A549 treated with CORT108297 at 1 μM for 4 hours (cell line): ENCODE measurements at places on chromosomes 1 and 21. TPM values are rescaled to one million over a fixed set of nuclear protein-coding genes. Genes with fewer than 3 reads are reported as not detected.

The SMIM1 gene
- total RNA-seq: 1.4 to 2.8 TPM (median 1.7 TPM) in 5 replicates

The DNM3 gene
- total RNA-seq: 0.44 to 1.1 TPM (median 0.75 TPM) in 5 replicates

The SLC37A1 gene
- 3.7 to 4.0 TPM (median 4.0 TPM) in 5 replicates for total RNA-seq

The C1orf56 gene
- total RNA-seq: 5.8 to 8.9 TPM (median 7.1 TPM) in 5 replicates

The SHISA4 gene
- total RNA-seq: 10.7 to 19.4 TPM (median 17.9 TPM) in 5 replicates
